Fibroblast of skin of right quadriceps (primary cell): ENCODE measurements at places on chromosomes 5 and 9.

DNA sequence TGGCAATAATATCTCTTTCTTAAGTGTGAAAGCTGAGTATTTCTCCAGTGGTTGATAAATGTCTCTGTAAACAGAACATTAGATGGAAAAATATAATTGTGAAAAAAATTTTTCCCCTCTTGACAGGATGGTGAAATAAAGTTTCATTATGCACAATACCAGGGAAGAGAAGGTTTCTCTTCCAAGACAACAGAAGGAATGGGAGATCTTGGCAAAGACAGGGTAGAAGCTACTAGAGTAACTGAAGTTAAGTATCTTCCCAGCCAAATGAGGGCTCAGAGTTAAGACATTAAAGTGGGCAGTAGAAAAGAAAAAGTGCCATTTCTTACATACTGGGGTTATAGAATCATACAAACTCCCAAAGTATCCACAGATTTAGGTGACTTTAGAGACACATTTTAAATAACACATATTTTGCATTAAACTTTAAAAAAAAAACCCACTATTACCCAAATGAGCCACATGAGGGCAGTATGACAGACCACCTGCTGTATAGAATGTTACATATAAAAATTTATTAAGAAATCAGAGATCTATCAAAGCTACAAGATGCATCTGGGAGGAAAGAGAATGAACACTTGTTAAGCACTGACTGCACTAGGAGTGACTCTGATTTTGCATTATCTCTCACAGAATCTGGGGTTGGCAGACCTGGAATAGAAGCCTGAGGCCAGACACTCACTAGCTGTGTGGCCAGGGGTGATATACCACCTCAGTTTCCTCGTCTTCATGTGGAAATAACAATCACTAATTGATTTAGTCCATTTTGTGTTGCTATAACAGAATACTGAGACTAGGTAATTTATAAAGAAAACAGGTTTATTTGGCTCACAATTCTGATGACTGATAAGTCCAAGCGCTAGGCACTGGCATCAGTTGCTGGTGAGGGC, 98.5 kb downstream of the ARSB start:
- DNase-seq = no peak

GRCh38 chr5:128586848-128587247, 48.8 kb upstream of the FBN2 start:
- peak; percentile 64 for DNase-seq

- DNase-seq = no peak
These were observed 1.5 kb upstream of the FCHO2 start for GRCh38 chr5:72954389-72954788.

DNA sequence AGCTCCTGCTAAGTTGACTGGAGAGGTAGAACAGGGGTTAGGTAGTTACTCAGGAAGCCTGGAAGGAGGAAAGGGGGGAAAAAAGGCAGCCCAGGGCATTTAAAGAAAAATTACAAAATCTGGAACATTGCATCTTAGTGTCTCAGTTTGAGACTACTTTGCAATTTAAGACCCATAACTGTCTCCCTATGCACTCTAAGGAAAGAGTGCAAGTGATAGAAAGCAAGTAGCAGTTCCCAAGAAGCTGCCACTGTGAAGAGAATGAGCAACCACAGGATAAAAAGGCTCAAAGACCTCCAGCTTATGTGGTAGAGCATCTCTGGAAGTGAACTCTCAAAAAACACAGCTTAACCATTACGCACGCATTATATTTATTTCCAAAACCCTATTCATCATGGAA, 141.8 kb downstream of the SLCO4C1 start:
- DNase-seq = no peak

DNA sequence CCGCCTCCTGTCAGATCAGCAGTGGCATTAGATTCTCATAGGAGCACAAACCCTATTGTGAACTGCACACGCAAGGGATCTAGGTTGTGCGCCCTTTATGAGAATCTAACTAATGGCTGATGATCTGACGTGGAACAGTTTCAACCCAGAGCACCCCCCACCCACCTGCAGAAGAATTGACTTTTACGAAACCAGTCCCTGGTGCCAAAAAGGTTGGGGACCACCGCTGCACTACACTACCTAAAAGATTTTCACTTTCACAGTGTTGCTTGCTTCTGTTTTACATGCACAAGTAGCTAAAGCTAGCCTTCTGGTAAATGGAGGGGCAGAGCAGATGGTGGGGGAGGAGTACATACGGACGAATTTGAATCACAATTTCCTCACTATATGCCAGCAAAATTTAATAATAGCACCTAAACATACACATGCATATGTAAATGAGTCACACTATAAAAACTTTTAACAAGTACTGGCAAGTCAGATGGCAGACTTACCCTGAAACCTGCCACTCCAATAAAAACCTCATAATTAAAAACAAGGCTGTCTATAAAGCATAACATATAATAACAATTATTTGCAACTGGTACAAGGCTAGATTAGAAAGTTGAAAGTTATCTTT, 24.0 kb upstream of the CDKN2B start:
- DNase-seq = no peak

DNA sequence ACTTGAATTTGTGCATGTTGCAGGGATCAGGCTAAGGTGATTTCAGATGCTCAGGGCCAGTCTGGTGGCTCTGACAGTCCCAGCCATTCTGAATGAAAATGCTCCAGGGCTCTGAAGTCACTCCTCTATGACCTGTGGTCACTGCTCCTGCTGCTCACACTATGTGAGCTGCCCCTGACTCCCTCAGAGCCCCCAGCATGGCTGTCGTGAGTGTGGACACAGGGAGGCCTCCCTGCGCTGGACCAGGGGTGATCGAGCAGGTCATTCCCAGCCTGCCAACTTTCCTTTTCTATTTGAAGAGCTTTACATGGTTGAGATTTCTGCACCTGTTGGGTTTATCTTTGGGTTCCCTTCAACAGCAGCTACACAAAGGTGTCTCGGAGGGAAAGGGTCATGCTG, 74.5 kb downstream of the WNK2 start:
- no peak for DNase-seq

DNA sequence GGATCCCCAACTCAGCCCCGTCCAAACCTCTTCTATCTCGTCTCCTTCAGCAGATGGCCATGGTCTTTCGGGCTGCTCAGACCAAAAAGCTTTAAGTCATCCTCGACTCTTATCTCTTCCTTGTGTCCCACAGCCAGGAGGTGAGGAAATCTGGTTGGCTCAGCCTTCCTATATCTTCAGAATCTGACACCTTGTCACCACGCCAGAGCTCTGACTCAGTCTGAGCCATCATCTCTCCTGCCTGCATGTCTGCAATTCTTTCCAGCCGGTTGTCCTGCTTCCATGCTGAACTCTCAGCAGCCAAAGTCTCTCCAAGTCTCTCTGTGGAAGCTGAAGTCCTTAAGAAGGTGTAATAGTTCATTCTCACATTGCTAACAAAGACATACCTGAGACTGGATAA, 419.3 kb upstream of the ADAMTS16 start:
- peak; percentile 54 for DNase-seq
